ENCODE measurements at places on chromosomes 7 and 10.

GRCh38 chr10:122152544-122152943, 118.6 kb upstream of the BTBD16 start:
- peak; percentile 32 for DNase-seq

DNA sequence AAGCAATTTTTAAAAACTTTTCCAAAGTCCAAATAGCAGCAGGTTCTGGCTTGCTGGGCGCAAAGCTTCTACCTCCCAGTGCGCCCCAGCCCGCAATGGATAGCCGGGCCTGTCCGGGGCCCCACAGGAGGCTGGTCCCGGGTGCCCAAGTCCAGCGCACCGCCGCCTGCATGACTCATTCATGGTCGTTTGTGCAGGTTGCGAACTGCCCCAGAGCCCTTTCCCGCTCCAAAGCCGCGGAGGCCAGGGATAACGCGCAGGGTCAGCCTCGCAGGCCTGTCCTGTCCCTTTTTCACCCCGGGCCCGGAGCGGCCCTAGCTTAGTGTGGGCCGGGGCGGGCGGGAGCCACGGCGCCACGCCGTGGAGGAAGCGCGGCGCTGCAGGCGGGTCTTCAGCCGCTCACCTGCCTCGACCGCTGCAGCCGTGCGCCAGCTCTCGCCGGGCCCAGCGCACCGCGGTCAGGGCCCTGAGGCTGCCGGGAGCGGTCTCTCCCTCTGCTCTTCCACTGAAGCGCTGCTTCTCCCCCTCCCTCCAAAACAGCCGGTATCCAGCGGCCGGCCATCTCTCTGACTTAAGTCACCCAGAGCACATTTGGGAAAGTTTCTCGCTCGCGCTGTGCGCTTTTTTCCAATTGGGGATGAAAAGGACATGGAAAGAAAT, 1.7 kb upstream of the EGR2 start:
- DNase-seq: peak; percentile 70

DNA sequence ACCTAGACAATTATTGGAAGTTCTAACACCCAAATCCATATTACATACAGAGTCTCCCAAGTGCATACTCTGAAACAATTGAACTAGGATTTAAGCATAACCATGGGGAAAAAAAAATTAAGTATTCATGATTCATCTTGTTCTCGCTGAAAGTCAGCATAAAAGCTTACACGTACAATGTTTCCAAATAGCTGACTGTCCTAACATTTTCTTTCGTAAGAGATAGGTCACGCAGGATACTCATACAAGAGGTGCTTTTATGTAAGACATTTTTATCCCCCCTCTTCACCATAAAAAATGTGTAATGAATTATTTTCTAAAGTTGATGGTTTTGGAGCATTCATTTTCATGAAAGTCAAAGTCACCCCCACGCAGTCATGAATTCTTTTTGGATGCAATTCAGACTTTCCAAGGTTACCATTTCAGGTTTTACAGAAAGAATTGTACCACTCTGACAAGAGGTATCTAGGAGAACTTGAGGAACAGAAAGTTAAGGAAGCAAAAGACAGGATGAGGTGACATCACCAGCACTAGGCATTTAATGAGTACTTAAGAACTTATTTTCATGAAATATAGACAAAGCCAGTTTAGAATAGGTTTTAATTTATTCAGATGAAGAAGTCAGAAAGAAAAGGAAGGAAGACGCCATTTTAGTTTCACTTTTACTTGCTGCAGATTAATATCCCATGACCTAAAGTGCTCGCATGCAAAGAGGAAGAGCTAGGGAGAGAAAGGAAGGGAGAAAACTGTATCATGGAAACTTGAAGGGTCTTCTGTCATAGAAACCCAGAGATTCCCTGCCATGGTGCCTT, 55.8 kb downstream of the TMEM26 start:
- no peak for DNase-seq

DNA sequence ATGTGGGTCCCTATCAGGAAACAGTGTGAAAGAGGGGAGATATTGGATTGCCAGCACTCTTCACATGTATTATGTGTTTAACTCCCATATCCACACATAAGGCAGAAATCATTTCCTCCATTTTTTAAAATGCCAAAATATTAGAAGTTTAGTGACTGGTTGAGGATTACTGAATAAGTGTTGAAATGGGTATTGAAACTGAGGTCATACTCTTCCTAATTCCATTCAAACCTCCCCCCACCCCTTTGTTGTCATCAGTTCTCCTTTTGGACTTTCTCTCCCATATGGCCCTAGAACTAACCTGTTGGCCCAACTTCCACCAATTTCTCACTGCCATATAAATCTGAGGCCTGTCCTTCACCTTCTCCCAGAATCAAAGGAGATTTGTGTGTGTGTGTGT, 81.6 kb downstream of the EVX1 start:
- no peak for DNase-seq

- DNase-seq: no peak
These were observed 136.0 kb downstream of the MGMT start for GRCh38 chr10:129602938-129603535.

GRCh38 chr10:125062227-125062913, 98.0 kb downstream of the CTBP2 start:
- DNase-seq: no peak

- DNase-seq: peak; percentile 14
These were observed 164.7 kb downstream of the SEMA3D start for GRCh38 chr7:85022064-85022697.

GRCh38 chr7:73865738-73866445, 4.9 kb downstream of the TMEM270 start:
- peak; percentile 69 for DNase-seq

DNA sequence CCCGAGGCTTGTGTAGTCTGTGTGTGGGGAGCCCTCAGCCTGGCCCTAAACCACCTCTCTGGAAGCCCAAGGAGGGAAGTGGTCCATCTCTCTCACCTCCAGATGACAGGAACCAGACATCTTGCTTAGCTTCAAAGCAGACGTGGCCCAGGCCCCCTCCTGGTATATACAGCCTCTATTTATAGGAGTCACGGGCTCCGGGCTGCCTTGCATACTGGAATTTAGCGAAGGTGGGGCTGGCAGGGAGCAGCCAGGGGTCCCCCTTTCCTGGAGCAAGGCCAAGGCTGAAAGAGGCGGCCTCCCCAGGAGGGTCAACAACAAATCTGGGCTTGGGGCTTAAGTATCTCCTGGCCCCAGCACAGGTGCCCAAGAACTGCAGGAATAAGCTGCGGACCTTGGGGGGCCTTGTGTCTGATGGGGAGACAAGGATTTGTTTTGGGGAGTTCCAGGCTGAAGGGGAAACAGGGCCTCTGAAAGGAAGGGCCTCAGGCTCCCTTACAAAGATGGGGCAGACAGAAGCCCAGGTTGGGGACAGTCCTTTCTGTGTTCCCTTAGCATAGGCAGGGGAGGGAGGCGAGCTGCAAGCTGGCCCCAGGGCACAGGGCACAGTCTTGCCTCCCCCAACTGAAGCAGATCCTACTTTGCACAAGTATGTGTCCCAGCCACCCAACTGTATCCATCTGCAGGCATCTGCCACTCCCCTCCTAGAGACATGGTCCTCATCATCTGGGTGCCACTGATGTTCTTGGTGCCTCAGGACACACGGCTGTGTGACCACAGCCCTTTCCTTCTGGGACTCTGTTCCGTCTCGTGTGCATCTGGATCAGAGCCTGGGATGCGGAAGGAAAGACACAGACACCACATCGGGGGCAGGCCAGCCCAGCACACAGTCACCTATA, 11.9 kb downstream of the ZCCHC24 start:
- no peak for DNase-seq

Measured in NCI-H69 (cell line).